Common myeloid progenitor, CD34-positive (primary cell): ENCODE measurements at places on chromosomes 3 and 15.

- DNase-seq, result no peak
Observed at GRCh38 chr3:42906848-42907183, 874 bp downstream of the ZNF662 start.

GRCh38 chr3:126064627-126065258 lies 19.2 kb downstream of the SLC41A3 start:
- DNase-seq, result no peak

- no peak for DNase-seq
Observed at GRCh38 chr3:62454916-62455315, 81.6 kb upstream of the FEZF2 start.

- DNase-seq, result no peak
Observed at GRCh38 chr15:64656508-64656907, 118.9 kb downstream of the RBPMS2 start.

DNA sequence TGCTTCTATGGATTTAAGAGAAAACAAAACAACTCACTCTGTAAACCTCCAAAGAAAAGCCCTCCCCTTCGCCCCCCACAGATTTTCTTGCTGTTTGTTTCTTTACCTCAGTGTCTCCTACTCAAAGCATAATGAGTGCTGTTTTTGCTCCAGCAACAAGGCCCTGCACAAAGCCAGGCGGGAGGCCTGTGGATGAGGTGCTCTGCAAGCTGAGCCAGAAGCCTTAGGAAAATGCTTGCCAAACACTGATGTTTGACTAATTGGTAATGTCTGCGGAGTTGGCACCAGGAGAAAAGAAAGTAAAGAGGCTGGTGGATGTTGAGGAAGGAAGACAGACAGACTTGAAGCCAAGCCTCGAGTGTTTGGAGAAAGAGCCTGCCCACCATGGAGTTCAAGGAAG lies 99.7 kb downstream of the RARB start:
- DNase-seq, result no peak

DNA sequence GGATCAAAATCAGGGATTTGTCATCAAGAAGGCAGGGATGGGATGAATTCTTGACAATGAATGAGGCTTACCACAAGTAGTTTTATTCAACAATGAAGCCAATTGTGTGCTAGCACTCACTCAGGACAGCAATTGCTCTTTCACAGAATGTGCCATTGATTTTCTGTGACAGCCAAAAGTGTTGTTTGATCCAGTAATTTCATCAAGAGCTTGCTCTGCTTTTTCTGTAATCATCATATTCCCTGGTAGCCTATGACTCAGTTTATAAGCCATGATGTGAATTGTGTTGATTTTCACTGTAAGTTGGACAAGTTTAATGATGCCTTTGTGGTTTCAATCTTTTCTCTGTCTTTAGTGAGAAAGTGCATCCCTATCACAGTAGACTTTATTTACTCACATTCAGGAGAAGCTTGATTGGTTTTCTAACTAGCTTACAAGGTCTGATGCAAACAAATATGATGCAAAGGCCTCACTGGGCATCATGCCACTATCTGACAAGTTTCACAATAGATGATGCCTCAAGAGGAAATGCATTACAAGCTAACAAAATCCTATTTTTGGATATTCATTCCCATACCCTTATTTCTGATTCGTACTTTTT lies 13.6 kb upstream of the CSRNP1 start:
- DNase-seq, result peak; percentile 52
